NCI-H460 (cell line): ENCODE measurements at places on chromosomes 1 and 21. TPM values are rescaled to one million over a fixed set of nuclear protein-coding genes. Genes with fewer than 3 reads are reported as not detected.

Gene OPTC
- total RNA-seq, result not detected in 2 replicates

Gene OR6N1
- not detected in 2 replicates for total RNA-seq

Gene GJA9
- not detected in 2 replicates for total RNA-seq

Gene TEDDM1
- total RNA-seq, result not detected in 2 replicates

Gene TSEN15
- total RNA-seq, result 144 and 146 TPM in 2 replicates

Gene BCAR3
- total RNA-seq, result 69.1 and 69.3 TPM in 2 replicates

Gene LCE6A
- not detected in 2 replicates for total RNA-seq

Gene OR2L13
- not detected in 2 replicates for total RNA-seq

Gene AIM2
- not detected in 2 replicates for total RNA-seq

Gene HRNR
- not detected in 2 replicates for total RNA-seq

Gene SPRR2A
- not detected in 2 replicates for total RNA-seq

Gene PLD5
- not detected in 2 replicates for total RNA-seq

Gene NTNG1
- 0.27 TPM in 1 of 2 replicates, not detected in the other for total RNA-seq

Gene ATAD3B
- 15.4 and 21.1 TPM in 2 replicates for total RNA-seq

Gene WLS
- total RNA-seq, result 21.7 and 27.3 TPM in 2 replicates

Gene PLPP3
- 11.1 and 11.4 TPM in 2 replicates for total RNA-seq

Gene PALMD
- 3.9 and 5.2 TPM in 2 replicates for total RNA-seq

Gene THEM4
- 31.3 and 39.7 TPM in 2 replicates for total RNA-seq

Gene SYNC
- total RNA-seq, result 1.4 and 1.7 TPM in 2 replicates

Gene EDARADD
- 0.12 and 0.52 TPM in 2 replicates for total RNA-seq

Gene KLHDC9
- total RNA-seq, result 3.6 and 5.3 TPM in 2 replicates

Gene BARHL2
- total RNA-seq, result not detected in 2 replicates

Gene INKA2
- total RNA-seq, result 0.67 and 1.6 TPM in 2 replicates

Gene IFNLR1
- 2.6 and 3.2 TPM in 2 replicates for total RNA-seq

Gene TMEM61
- not detected in 2 replicates for total RNA-seq

Gene PTGER3
- total RNA-seq, result 0.09 and 0.15 TPM in 2 replicates

Gene VHLL
- total RNA-seq, result not detected in 2 replicates

Gene OR2T11
- total RNA-seq, result not detected in 2 replicates

Gene SUMO3
- 50.5 and 52.1 TPM in 2 replicates for total RNA-seq

Gene FAM151A
- not detected in 2 replicates for total RNA-seq
